ENCODE measurements at places on chromosomes 16 and 17.

GRCh38 chr17:71902894-71903506 lies 217.8 kb upstream of the SOX9 start:
- no peak for DNase-seq

- no peak for DNase-seq
These were observed 42.7 kb downstream of the CMIP start for GRCh38 chr16:81487301-81487720.

DNA sequence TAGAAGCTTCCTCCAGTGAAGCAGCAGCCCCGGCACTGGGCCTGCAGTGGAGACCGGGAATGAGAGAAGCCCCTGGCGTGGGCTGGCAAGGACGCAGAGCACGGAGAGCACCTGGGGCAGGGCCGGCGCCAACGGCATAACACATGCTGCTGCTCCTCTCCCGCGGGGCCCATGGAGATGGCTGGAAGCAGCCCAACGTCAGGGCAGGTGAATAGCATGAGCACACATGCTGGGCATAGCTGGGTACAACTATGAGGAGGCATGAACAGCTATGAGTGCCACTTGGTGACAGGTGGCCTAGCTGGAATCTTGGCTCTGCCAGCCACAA lies 46.4 kb downstream of the IRF8 start:
- no peak for DNase-seq

DNA sequence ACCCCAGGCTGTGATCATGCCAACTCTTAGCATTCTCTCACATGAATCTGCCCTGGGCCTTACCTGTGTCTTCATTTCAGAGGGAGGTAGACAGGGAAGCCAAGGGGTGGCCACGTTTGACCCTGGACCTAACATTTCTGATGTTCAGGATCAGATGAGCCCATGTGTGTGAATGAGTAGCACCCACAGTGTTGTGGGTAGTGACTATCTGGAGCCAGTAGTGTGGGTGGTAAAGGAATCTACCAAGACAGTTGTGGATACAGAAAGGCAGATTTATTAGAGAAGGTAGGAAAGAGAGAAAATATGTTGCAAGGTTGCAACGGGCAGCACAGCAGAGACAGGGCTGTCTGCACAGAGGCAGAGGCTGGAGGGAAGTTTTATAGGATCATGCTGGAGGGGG lies 60.5 kb downstream of the TK2 start:
- DNase-seq, result no peak

DNA sequence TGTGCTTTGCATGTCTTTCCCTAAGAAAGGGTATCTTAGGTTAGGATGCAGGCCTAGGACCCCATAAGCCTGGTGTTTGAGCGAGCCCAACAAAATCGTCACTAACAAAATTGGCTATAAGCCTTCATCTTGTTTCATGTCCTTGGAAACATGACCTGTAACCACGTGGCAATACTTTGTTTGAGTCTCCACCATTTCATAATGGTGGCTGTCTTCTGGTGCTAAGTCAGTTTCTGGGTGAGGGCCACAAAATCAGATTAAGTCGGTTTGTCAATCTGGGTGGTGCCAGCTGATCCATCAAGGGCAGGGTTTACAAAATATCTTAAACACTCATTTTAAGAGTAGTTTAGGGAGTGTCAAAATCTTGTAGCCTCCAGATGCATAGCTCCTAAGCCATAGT lies 33.0 kb downstream of the C16orf54 start:
- no peak for DNase-seq

DNA sequence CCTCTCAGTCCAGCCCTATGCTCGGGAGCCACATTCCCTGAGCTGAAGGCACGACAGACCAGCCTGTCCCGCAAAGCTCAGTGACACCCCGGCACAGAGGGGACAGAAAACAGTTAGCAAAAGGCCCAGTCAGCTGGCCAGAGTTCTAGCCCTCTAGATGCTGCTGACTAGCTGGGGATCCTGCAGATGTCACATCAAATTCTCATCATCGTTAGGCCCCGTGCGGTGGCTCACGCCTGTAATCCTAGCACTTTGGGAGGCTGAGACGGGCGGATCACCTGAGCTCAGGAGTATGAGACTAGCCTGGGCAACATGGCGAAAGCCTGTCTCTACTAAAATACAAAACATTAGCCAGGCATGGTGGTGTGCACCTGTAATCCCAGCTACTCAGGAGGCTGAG lies 17.2 kb downstream of the UBE2O start:
- DNase-seq, result no peak

DNA sequence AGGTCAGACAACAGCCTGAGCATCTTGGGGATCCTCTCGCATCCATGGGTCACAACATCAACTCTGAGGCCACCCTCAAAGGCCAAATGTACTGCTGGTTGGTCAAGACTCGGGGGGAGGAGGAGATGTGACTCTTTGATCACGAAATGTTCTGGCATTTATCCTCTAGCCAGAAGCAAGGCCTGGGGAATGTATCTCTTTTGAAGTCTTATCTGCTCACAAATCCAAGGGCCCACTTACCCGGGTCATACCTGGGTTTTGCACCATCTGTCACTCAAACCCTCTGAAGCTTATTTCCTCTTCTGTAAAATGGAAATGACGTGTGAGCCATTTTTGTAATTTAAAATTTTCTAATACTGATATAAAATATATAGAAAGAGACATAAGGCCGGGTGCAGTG lies 13.2 kb downstream of the CA7 start:
- DNase-seq, result no peak

DNA sequence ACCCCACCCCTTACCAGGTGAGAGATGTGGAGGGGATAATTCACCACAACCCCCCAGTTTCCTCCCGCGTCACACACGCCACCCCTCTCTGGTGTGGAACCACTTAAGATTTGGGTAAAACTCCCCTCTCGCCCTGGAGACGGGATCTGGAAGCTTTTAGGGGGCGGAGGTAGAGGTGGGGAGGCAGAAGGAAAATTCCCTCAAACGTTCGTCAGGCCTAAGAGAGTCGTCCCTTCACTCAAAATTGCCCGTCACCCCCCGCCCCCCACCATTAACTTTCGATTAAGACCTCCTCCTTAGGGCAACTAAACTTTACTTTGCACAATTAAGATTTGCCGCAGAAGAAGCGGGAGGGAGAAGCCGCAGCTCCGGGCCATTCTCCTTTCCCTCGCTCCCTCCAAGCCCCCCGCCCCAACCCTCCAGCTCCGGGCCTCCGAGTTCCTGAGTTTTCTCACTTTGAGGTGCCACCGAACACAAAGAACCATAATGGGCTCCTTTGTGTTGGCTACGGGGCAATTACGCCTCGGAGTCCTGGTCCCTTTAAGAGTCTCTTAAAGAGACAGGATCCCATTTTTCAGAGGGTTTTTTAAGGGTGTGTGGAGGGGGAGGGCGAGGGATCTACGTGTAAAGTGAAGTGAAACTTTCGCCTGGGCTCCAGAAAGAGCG lies 985 bp upstream of the FZD2 start:
- DNase-seq, result peak; percentile 10

DNA sequence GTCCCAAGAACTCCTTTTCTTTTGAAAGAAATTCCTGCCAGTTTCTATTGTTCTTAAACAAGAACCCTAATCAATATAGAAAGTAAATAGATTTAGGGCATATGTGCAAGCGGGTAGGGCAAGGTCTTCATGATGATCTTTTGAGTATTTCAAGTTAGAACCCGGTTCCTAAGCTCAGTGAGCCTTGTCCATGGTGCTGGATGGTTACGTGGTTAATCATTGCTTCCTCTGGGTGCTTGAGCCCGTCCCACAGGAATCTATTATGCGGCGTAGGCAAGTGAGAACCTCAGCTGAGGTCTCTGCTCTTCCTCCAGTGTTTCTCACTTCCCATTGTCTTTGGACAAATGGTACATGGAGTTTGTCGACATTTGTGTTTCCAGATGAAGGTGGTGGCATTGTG lies 580.8 kb upstream of the EEF2KMT start:
- no peak for DNase-seq

DNA sequence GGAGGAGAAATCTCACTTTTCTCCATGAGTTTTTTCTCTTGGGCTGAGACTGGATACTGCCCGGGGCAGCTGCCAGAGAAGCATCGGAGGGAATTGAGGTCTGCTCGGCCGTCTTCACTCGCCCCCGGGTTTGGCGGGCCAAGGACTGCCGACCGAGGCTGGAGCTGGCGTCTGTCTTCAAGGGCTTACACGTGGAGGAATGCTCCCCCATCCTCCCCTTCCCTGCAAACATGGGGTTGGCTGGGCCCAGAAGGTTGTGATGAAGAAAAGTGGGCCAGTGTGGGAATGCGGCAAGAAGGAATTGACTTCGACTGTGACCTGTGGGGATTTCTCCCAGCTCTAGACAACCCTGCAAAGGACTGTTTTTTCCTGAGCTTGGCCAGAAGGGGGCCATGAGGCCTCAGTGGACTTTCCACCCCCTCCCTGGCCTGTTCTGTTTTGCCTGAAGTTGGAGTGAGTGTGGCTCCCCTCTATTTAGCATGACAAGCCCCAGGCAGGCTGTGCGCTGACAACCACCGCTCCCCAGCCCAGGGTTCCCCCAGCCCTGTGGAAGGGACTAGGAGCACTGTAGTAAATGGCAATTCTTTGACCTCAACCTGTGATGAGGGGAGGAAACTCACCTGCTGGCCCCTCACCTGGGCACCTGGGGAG lies 19.1 kb downstream of the NGFR start:
- no peak for DNase-seq

GRCh38 chr17:45293413-45294211 lies 23.2 kb downstream of the MAP3K14 start:
- peak; percentile 39 for DNase-seq

GRCh38 chr17:55654022-55654421 lies 68.6 kb downstream of the TMEM100 start:
- DNase-seq, result no peak

DNA sequence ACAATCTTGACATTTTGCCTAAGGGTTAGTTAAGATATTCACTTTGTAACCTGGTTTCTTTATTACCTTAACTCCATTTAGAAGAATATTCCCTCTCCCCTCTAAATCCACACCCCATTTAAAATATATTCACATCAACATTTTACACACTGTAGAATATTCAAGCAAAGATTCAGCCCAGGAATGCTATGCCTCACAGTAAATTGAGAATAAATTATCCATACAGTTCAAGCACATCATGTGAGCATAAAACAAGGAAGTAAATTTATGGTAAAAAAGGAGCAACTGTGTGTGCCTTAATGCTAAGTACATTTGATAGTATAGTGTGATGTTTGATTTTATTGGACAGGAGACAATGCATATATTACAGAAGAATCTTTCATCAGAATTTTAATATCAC lies 806.6 kb upstream of the KIF2B start:
- DNase-seq, result no peak
